ENCODE measurements at places on chromosomes 5 and 9. TPM values are rescaled to one million over a fixed set of nuclear protein-coding genes. Genes with fewer than 3 reads are reported as not detected.

The PDE8B gene
- 0.62 TPM for total RNA-seq

GRCh38 chr5:180159756-180160155 lies 49.3 kb downstream of the RASGEF1C start:
- no peak for DNase-seq

DNA sequence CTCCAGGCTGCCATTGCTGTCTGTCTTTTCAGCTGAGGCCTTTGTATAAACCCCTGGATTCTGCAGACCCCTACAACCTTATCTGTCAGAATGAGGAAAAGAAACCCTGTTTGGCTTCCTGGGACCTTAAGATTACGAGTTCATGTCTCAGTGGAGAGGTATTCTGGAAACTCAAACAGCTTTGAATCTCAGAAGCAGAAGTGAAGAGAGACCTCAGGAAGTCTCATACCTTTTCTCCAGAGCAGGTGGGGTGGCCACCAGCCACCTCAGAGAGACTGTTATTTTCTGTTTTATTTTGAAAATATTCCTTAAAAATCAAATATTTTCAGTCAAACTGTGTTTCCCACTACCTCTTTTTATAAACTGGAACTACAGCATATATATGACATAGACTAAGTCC lies 457.5 kb downstream of the TMEM232 start:
- no peak for DNase-seq

- no peak for DNase-seq
Measured at GRCh38 chr5:98217138-98217537, 556.3 kb upstream of the RGMB start.

The SHISAL2B gene
- not detected for total RNA-seq

- DNase-seq: no peak
Measured at GRCh38 chr5:159416438-159416837, 86.2 kb upstream of the IL12B start.

The TGFBI gene
- total RNA-seq: 314 TPM

DNA sequence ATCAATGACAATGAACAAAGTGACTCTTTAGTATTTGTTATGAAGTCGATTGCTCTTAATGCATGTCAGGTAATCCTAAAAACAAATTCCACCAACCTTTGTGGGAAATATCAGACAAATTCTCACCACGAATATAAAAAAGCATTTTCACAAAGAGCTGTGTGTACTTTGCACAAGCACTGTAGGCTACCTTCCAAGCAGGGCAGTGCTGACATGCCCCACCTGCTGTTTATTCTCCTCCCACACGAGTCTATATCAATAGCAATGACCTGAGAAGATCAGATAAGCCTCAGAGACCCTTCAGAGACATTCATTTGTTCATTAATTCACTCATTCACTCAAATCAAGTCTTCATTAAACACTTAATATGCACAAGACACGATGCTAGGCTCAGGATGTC lies 469.1 kb downstream of the ZSWIM6 start:
- DNase-seq: no peak

The GNA14 gene
- 0.15 TPM for total RNA-seq

The SLC44A1 gene
- 8.7 TPM for total RNA-seq
